HTR-8/SVneo (cell line): ENCODE measurements at places on chromosomes 2 and 18.

DNA sequence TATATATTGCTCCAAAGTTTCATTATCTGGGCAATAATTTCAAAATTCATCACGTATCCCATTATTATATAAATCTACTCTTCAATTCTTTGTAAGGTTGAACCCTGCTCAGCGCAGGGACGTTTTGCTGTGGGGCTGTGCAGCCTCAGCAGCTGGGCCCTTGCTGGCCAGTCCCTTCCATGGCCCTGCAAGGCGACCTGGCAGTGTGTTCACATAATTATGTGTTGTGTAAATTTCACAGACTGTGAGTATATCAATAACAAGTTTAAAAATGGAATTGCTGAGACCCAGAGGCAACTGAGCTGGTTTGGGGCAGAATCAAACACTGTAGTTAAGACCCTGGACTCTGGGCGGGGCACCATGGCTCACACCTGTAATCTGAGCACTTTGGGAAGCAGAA, 16.1 kb upstream of the MAL start:
- no peak for DNase-seq

GRCh38 chr2:100731535-100731981, 88.4 kb upstream of the NPAS2 start:
- no peak for DNase-seq

GRCh38 chr2:27797841-27798240, 26.3 kb downstream of the MRPL33 start:
- no peak for DNase-seq

DNA sequence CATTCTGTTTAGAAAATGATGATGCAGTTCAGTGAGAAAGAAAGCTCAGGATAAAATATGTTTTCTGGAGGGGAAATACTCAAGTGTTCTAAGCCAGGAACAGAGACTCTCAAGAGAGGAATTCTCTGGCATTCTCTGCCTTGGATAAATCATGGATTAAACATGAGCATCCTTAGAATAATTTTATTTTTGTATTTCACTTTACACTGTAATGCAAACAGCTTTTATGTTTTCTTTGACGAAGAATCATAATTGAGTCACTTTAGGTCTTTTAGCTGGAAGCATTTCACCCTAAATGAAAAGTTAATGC, 11.1 kb downstream of the GDF7 start:
- DNase-seq, result no peak

GRCh38 chr2:122955776-122956175, 1069.3 kb upstream of the CNTNAP5 start:
- no peak for DNase-seq

DNA sequence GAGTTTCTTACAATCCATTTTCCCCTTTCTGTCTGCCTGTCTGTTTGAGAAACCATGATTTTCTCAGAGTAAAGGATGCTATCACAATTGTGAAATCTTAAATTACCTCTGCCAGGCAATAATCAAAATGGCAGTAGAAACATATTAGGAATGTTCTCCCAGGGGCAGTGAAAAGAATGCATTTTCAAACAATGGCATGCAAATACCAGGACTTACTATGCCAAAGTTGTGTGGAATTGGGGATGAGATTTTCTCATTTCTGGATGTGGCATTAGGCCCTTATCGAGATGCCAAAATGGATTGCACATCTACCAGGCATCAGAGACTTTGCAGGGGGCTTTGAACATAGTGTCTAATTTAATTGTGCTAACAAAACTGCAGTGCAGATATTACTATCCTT, 821.4 kb downstream of the RNF144A start:
- DNase-seq, result no peak
